Suppressor macrophage treated with lipopolysaccharide for 4 hours (primary cell): ENCODE measurements at places on chromosomes 7 and 10.

DNA sequence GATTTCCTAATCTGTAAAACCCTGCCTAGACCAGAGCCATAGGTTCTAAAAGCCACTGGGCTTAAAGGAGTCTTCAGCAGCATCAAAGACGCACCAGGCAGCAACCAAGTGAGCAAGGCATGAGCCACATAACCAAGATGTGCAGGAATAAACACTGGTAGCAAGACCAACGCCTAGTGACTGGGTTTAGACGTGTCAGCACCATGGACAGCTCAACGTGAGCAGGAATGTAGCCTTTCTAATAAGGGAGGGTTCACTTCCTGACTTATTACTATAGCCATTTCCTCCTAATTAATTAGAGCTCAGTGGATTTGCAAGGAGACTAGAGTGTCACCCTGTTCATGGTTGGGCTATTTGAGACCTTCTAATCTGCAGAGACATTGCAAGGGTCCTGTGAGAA, 223.7 kb downstream of the LHFPL3 start:
- DNase-seq = peak; percentile 35

DNA sequence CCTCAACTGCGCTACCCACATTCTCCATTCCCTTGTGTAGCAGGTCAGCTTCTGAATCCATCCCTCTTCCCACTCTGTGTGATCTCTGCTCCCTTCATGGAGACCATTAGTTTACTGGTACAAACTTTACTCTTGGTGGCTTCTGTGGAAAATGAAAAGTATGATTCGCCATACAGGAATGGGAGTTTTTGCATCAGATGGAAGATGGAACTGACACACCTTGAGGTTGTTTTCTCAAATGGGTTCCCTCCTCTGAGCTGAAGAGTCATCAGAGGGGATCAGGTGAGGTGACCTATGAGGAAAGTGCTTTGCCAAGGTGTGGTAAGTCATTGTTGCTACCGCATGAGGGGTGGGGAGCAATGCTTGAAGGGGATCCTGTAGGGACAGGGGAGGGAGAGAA, 266.8 kb downstream of the INHBA start:
- DNase-seq = no peak

- peak; percentile 80 for DNase-seq
Measured at GRCh38 chr7:154953006-154953684, 49.8 kb downstream of the PAXIP1 start.

DNA sequence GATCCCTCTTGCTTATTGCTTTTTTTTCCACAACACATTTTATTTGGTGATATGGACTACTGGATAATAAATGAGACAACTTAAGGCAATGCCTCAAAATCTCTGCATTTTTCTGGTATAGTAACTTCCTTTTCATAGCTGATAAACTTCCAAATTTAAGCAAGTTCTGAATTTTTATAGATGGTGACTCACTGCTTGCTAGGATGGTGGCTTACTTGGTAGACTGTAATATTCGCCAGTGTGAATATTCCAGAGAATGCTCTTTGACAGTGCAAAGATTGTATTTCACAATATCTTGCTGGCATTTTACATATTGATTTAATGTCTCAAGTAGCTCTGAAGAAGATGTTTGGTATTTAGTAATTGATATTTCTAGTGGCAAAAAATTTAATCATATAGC, 472.4 kb downstream of the TFEC start:
- DNase-seq = no peak

- DNase-seq = no peak
Measured at GRCh38 chr10:11787846-11788245, 35.3 kb upstream of the PROSER2 start.

DNA sequence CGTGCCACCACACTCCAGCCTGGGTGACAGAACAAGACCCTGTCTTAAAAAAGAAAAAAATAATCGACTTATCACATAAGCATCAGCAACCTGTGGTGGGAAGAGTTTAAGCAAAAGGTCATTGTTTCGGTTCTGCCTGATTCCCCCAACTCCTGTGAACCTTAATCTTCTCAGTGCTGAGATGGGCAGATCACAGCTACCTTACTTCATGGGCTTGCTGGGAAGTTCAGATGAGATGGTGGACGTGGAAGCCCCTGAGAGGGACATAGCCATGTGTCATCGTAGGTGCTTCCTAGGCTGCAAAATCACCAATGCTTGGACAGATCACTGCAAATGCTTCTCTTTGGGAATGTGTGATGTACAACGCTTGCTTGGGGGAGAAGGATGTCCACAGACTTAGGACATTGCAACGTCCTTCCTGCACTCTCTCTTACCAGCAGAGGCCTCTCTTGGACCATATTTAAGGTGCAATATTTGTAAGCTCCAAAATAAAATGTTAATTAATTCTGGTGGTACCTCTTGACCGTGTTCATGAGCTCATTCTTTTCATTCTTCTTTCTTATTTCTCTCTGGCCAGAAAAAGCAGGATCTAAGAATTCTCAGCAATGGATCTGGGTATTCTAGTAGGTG, 8.6 kb downstream of the GJD4 start:
- DNase-seq = no peak
